ENCODE measurements at places on chromosomes 16 and 17.

DNA sequence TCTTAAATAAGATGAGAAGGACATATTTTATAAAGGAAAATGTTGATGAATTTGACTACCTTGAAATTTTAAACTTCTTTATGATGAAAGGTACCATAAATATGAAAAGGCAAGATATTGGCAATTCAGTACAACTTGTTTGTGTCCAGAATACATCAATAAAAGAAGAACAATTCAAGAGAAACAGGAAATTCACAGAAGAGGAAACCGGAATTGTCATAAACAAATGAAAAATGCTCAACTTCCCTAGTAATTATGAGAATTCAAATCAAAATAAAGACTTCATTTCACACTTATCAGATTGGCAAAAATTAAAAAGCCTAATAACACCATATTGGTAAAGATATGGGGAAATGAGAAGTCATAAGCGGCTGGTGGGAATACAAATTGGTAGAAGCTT, 54.3 kb downstream of the WSB1 start:
- DNase-seq: no peak

GRCh38 chr17:5437721-5438317, 1.1 kb downstream of the C1QBP start:
- no peak for DNase-seq

GRCh38 chr17:14302431-14303099, 1.7 kb downstream of the HS3ST3B1 start:
- no peak for DNase-seq

GRCh38 chr17:8160224-8160577, 2.5 kb downstream of the VAMP2 start:
- DNase-seq: no peak

DNA sequence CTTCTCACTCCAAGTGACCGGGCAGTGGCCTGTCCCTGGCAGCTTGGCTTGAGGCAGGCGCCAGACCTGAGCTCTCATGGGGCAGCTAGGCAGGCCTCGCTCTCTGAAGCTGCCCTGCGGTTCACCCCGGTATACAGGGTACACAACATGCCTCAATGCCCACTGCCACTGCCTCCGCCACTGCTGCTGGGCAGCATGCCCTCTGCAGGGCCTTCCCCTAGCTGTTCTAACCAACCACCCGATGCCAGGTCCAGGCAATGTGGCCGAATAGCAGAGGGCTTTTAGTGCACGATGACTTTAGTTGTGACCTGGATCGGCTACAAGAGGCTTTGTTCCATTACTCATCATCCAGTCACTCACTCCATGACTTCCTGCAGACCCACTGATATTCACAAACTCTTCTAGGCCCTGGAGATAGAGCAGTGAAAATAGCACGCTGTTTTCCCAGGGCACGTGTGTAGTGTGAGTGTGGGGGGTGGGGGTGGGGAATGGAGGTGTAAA, 19.7 kb downstream of the CDC42EP4 start:
- peak; percentile 70 for DNase-seq

DNA sequence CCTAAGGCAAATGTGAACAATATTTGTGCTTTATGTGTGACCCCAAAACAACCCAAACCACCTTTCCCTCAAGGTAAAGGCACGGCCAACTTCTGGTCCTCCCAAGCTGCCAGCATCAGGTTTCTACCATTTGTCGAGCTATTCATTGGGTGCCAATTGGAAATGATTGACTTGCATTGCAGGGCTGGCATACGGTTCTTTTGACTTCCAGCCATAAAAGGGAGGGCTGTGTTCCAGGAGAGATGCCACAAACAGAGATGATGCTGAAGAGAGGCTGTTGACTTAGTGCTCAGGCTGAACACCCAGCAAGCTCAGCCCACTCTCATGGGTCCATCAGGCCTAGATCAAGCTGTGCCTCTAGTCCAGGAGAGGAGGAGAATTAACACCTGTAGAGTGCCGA, 252.4 kb downstream of the GRIN2A start:
- no peak for DNase-seq
